Activated T-helper 17 cell treated with anti-CD3 and anti-CD28 coated beads, Interleukin-2, amount 50 U/mL, for 72 hours (primary cell): ENCODE measurements at places on chromosomes 12 and 14. TPM values are rescaled to one million over a fixed set of nuclear protein-coding genes. Genes with fewer than 3 reads are reported as not detected.

The RDH16 gene
- total RNA-seq: 0.11 TPM

DNA sequence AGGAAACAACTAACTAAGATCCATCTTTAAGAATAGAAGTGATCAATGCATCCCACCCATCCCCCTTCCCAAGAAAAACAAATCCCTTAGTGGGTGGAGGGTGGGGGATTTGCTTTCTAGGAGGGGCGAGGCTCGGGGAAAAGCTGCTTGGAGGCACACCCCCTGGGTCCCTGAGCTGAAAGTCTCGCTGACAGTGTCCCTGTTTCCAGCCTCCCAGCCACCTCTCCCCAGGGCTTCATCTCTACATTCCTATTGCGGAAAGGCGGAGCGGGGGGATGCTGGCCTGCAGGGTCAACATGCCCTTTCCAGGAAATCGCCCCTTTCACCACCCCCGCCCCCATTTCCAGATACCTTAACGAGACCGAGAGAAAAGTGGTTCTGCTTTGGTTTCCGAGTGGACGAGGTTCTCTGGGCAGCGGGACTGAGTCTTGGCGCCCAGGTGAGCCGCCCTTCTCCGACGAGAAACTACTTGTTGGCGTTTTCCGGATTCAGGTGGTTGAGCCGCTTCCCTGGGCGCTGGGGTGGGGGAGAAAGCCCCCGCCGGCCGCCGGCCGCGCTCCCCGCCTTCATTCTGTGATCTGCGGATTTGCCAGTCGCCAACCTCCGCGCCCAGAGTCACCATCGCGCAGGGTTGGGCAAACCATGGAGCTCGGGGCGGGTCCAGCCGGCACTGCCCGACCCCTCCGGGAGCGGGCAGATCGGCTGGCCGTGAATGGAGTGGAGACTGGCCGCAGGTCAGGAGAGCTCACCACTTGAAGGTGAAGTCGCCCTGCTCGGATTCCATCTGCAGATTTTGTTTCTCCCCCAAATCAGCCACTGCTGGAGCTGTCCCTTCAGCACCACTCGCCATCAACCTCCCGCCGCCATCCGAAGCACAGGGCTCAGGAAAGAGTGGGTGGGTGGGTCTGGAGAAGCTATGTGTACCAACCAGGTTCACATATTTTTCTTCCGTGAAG lies 505 bp downstream of the KCNC2 start:
- no peak for ATAC-seq

GRCh38 chr12:88493636-88494035 lies 86.6 kb downstream of the KITLG start:
- no peak for ATAC-seq

DNA sequence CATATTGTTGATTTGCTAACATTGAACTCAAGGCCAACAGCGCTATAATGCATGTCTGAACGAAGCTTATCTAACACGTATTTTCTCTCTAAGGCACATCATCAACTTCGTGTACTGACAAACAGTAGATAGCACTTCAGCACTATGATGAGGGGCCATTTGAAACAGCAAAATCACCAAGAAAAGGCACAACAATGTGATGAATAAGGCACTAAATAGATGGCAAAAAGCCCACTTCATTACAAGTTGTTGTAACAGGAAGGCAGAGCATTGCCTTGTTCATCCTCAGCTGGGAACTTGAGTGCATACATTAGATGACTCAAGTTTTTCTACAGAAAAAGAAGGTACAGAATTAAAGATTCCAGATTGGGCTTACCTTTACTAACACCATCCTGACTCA lies 75.2 kb downstream of the LIN7A start:
- no peak for ATAC-seq

The OTOGL gene
- total RNA-seq: not detected

- ATAC-seq: no peak
Observed at GRCh38 chr12:108560321-108560721, 652 bp downstream of the SART3 start.

DNA sequence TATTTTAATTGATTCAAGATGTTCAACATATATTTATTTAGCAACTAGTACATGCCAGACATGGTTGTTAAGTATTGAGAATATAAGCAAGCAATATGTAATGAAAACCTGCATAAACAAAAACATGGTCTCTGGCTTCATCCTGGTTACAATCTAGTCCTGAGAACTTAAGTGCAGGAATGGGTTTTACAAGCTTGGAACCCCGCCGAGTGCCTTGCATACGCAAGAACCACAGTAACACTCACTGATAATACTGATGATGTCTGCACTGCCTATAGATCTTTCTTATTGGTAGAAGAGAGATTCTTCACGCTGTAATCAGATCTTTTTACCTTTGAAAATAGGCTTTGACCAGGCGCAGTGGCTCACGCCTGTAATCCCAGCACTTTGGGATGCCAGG lies 22.9 kb upstream of the CALM1 start:
- ATAC-seq: no peak

The TIMM9 gene
- total RNA-seq: 39.8 TPM

DNA sequence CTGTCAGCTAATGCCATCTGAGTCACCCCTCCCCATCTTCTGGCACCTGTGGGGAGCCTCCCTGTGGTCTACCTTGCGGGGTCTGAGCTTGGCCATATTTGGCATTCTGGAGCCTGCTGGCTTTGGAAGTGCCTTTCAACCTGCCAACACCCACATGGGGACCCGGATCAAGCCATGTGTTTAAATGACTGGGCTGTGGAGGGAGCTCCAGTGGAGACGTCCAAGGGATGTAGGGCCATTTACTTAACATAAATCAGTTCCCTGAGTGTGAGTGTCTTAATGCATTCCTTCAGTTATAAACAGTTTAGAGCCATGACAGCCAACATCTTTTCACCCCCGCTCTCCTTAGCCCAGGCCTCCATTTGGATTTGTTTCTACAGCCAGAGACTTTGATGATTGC lies 22.0 kb downstream of the CACNA1C start:
- no peak for ATAC-seq

DNA sequence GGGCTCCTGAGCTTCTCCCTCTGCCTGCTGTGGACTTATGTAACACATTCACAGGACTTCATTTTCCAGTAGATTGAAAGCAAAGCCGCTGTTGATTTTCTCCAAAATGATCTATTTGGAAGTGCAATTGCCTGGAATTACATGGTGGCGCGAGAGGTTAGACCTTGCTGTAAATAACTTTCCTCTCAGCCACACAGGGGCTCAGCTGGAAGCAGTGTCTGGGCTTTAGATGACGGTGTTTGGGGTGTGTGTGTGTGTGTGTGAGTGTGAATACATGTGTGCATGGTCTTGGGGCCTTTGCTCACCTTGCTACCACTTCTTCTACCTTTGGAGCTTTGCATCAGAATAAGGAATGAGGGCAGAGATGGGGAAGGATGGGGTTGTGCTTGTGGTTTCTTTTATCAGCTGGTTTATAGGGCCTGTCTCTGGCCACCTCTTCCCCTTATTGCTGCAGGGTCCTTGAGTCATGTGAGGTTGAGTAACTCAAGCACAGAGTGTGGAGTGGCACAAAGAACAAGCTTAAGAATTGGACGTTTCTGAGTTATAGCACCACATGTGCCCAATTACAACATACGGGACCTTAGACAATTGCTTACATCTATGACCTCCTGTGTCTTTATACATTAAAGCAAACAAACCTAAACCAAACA lies 280.6 kb downstream of the NRXN3 start:
- ATAC-seq: no peak

DNA sequence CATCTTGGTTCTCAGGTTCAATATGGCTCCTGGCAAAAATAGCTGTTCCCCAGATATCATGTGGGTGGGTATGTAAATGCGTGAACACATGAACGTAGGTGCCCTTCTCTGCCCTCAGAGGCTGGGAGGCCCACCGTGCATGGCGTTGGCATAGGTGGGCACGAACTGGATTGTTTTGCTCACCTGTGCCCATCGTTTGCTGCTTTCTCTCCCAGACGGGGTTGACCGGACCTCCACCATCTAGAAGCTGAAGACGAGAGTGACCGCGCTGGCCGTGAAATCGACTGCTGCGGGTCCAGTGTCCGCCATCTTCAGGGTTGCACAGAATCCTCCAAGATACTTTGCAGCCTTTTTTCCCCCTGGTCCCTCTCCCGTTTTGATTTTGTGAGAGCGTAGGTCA lies 113.9 kb downstream of the GCH1 start:
- ATAC-seq: no peak

The FLRT2 gene
- total RNA-seq: not detected

The RERG gene
- not detected for total RNA-seq

The ARMH4 gene
- not detected for total RNA-seq

GRCh38 chr12:45122768-45123380 lies 72.0 kb upstream of the DBX2 start:
- no peak for ATAC-seq

DNA sequence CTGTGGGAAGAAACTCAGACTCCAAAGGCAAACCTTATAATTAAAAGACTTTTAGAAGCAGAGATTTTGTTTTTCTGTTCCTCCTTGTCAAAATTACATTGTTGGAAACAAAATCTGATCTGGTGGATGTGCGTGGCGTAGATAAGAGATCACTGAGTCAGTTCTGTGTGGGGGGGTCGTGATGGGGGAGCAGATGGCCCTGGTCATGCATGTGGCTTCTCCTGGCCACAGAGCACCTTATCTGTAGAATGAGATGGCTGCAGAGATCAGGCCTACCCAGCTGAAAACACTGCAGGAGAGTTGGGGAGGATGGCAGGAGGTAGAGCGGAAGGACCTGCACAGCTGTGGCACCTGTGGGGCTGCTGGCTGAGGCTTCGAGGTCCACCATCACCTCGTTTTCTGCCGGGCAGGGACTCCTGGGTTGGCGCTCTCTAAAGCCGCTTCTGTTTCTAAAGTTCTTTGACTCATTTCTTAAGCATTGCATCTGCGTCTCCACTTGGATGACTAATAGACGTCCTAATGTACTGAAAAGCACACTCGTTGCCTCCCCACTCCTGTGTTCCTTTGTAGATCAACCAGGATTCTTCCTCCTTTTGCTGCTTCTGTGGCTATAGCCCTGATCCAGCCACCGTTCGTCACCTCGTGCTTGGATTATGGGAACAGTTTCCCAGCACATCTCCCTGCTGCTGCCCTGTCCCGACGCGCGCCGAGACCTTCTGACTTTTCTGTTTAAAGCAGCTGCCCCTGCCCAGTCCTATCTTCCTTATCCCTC lies 93.4 kb downstream of the TSPAN9 start:
- ATAC-seq: peak; percentile 41

The OR6S1 gene
- total RNA-seq: not detected

The DPPA3 gene
- not detected for total RNA-seq

DNA sequence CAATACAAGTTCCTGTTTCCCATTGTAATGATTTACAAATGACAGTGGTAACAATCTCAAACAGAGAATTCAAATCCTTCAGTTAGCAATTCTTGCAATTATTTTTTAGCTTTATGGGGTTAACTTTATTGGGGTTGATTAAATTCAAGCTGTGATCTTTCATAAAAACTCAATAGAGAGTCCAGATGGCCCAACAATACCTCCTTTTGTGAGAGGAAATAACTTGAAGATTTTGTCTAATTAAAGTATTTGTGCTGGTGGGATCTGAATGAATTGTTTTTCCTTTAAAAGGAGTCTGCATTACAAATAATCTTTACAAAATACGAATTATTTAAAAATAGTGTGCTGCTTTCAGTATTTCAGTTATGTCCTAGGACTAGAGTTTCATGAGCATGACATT lies 4.4 kb upstream of the ARHGAP5 start:
- no peak for ATAC-seq

The TSPAN8 gene
- not detected for total RNA-seq

- no peak for ATAC-seq
Observed at GRCh38 chr12:58204071-58204470, 262.7 kb downstream of the ATP23 start.

- no peak for ATAC-seq
Observed at GRCh38 chr12:104567832-104568486, 111.2 kb downstream of the CHST11 start.

DNA sequence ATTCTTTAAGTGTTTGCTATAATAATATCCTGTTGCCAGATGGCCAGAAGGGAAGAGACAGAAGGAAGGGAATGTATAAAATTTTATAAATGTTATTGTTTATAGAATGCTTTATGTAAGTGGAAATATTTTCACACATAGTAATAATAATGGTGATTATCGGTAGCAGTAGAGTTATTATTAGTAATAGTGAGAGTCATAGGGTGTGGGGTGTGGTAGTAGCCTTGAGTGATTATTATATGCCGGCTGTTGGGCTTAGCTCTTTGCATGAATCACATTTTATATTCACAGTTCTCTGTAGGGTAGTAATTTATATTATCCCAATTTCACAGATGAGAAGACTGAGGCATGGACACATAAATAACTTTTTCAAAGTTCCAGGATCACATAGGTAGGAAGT lies 391.4 kb downstream of the C12orf75 start:
- no peak for ATAC-seq

DNA sequence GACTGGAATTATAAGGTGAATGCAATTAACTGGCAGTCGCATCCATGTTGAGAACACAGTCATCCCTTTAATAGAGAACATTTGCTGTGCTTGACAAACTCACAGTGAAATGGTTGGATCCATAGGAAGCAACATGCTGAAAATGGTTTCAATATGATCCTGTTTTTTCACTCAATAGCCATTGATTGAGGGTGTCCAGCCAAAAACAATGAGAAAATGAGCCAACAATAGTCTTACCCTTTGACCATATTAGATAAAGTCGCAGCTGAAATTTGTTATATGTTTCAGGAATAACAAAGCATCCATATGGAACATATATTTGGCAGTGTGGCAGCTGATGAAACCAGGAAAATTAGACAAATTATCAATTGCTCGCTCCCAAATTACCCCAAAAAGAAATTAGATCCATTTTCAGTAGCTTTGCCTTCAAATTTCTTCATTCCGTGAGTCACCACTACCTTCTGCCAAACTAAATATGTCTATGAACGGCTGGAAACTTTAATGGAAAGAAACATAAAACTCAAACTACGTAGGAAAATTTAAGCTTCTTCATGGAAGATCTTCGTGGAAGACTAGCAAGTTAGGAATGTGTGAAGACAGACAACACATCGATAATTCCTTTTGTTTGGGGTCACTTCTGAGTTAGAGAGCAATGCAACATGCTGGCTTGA lies 17.4 kb downstream of the IGF1 start:
- no peak for ATAC-seq

The SH2B3 gene
- 12.1 TPM for total RNA-seq

The GALNT6 gene
- total RNA-seq: 6.2 TPM

GRCh38 chr12:95796225-95796981 lies 5.8 kb upstream of the NTN4 start:
- ATAC-seq: peak; percentile 76

The PRH2 gene
- total RNA-seq: not detected

The KRT83 gene
- total RNA-seq: not detected

- ATAC-seq: no peak
Observed at GRCh38 chr12:122687086-122687485, 16.1 kb downstream of the HCAR2 start.

DNA sequence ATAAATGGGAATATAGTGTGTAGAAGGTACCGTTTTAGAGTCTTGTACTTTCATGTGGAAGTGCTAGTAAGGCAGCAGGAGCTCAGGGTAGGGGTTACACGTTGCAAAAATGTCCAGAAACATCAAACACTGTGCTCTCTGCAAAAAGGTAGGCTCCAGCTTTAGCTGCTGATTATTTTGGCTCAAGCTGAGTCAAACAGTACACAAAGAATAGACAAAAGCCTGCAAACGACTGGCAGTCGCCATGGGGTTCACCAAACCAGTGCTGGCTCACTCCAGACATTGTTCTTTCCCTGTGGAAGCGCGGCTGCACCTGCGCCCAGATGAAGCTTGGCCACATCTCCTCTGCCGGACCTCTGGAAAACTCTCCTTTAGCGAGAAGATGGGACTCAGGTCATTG lies 45.3 kb upstream of the NAA30 start:
- ATAC-seq: no peak
